ENCODE measurements at places on chromosomes 1 and 21.

DNA sequence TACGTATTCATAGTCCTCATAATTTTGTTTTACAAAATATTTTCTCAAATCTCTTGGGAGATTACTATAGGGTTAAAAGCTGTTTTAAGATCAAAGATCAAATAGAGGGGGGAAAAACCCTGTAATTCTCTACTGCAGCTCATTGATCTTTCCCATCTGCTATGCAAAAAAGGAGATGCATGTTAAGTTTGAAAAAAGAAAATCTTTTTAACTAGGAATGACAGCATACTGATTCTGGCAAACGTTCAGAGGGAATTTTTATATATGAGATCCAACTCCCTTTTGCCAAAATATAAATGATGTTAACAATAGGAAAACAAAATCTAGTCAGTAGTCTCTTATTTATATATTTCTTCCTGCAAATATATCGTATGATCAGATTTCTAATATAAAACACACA, 69.1 kb downstream of the SMYD3 start:
- DNase-seq: no peak

- DNase-seq: no peak
These were observed 34.1 kb downstream of the TSEN15 start for GRCh38 chr1:184085667-184086066.

DNA sequence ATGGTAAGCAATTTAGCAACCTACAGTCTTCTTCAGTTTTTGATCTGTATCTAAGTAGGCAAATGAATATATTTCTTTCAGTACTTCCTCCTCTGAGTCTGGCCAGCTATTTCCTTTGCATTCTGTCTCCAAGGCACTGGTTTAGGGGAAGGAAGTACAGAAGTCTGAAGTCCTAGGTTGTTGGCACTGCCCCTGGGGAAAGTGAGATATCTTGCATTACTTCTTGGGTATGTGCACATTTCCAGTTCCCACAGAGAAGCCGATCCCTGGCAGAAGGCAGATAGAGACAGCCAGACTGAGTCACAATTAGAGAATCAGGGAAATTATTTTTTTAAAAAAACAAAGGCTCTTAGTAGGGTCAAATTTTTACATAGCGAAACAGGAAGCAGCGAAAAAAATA, 98.8 kb downstream of the RASAL2 start:
- peak; percentile 5 for DNase-seq

DNA sequence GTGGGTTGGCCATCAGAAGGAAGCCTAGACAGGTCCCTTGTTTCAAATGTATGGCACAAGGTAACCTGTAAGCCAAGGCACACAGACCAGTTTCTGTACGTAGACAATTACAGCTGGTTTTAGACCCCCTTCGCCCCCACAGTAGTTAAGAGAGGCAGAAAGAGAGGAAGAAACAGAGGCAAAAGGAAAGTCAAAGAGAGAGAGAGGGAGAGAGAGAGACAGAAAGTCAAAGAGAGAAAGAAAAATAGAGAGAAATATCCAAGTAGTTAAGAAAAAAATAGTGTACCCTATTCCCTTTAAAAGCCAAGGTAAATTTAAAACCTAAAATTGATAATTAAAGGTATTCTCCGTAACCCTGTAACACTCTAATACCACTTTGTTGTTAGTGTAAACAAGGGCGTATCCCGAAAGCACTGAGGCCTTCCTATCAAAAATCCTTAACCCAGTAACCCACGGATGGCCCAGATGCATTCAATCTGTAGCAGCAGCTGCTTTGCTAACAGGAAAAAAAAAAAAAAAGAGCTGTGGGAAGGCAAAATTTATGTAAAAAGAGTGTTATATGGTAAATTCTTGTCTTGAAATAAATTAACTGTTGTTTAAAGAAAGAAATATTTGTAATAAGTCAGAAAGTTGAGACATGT, 49.4 kb downstream of the ADCY10 start:
- no peak for DNase-seq

- DNase-seq: no peak
These were observed 122.3 kb downstream of the ZMYM4 start for GRCh38 chr1:35390600-35391494.

DNA sequence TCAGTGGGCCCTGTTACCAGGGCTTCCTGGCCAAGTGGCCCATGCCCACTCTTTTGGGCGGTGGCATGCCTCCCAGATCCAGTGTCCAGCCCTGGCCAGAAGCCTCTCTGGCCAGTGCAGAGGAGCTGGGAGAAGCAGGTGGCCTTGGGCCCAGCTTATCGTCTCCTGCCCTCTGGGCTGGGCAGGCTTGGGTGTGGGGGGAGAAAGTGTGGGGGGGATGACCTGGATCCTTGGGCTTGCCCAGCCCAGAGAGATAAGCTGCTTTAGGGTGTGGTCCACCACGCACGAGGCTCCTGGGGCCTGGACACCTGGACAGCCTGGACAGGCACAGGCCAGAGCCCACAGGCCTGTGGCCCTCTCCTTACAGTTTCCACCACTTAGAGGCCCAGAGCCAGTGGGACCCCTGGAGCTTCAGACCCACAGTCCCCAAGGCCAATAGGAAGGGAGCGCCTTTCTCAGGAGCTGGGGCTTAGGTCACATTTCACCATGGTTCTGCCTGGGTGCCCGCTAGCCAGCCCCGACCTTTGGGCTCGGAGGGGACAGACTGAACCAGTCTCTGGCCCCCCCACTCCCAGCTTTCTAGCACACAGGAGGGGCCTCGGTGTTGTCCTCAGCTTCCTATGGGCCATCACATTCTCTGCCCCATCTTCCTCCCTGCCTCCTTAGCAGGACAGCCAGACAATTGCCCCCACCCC, 1.8 kb downstream of the ESPN start:
- no peak for DNase-seq

DNA sequence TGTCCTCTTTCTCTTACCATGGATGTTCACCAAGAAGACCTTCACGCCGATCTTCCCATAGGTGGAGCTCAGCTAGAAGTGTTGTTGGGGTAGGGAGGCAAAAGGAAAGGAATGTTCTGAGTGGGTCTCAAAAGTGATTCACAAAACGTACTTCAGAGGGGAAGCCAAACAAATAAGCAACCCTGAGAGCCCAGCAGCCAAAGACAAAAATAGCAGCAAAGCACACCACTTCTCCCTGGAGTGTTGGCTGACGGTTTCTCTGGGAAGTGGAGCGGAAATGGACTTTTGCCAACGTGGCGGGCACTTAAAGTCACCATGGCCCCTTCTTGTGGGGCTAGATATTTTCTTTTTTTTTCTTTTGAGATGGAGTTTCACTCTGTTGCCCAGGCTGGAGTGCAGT, 23.1 kb downstream of the SLC26A9 start:
- no peak for DNase-seq

- DNase-seq: no peak
These were observed 1360.4 kb downstream of the BRINP3 start for GRCh38 chr1:189117072-189117770.

DNA sequence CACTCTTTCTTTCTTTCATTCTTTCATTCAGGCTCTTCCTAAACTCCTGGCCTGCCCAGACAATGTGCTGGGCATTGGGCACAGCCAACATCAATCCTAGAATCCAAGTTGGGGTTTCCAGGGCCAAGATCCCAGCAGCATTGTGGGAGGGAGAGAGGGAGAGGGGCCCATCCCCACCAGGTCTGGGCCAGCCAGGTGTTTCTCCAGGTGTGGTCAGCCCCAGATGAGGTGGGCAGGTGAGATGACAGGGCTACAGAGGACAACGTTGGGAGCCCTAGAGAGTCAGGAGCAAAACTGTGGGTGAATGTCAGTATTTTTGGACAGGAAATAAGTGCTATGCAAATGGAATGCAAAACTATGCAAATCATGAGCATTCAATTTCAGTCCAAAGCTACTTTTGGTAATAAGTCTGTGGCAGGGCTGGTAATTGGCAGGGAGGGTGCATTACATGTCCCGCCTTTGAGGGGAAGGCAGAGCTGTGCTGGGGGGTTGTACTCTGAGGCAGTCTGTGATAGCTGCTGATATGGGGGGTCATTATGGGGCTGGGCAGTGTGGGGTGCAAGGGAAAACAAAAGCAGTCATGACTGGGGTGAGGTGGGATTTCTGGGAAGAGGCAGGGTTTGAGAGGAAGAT, 139.9 kb upstream of the IGSF21 start:
- no peak for DNase-seq

GRCh38 chr1:162919034-162919433, 58.1 kb upstream of the CCDC190 start:
- no peak for DNase-seq

GRCh38 chr21:43749651-43750262, 26.4 kb downstream of the CSTB start:
- no peak for DNase-seq

DNA sequence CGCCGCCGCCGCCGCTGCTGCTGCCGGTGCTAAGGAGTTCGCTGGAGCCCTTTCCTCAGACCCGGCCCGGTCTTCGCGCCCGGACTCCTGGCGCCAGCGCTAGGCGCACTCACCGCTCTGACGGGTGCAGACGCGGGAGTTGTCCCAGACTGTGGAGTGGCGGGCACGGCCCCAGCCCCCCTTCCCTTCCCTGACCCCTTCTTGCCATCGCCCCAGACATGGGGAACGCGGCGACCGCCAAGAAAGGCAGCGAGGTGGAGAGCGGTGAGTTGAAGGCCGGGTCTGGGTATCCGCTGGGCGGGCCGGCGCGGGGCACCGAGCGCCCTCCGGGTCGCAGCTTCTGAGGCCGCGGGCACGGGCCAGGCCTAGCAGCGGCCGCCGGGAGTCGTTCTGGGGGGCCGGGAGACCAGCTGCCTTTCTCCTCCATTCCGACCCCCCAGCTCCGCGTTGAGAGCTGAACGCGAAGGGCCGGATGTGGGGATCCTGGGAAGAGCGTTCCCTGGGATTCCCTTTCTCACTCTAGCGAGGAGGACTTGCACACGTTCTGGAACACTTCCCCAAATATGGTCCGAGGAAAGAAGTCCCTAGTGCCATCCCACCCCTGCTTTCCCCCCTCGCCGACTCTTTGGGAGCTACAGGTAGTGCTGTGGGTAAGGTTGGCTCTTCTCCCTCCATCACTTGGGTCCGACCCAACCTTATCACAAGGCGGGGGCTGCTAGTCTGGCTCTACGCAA, 65.8 kb upstream of the PRKACB start:
- DNase-seq: peak; percentile 37

- no peak for DNase-seq
These were observed 232.1 kb upstream of the KAZN start for GRCh38 chr1:14366091-14367018.

GRCh38 chr1:72241397-72241796, 40.9 kb downstream of the NEGR1 start:
- DNase-seq: no peak

DNA sequence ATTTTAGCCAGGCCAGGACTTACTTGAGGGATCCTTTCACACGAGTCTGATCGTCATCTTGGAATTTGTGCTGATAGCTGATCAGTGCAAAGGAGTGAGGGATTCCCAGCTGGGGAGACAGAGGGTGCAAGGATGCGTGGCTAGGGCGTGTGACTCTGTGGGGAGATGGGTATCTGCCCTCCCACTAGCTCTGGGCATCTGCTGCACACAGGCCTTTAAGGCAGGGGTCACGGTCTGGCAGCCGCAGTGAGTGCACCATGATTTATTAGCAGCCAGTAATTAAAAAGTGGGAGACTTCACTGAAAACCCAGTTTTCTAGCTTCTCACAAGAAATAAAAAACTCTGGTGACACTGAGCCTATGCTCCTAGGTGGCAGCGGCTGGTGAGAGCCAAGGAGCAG, 20.4 kb downstream of the THAP3 start:
- no peak for DNase-seq

- DNase-seq: no peak
These were observed 783.1 kb downstream of the MRPL39 start for GRCh38 chr21:24824209-24824608.

DNA sequence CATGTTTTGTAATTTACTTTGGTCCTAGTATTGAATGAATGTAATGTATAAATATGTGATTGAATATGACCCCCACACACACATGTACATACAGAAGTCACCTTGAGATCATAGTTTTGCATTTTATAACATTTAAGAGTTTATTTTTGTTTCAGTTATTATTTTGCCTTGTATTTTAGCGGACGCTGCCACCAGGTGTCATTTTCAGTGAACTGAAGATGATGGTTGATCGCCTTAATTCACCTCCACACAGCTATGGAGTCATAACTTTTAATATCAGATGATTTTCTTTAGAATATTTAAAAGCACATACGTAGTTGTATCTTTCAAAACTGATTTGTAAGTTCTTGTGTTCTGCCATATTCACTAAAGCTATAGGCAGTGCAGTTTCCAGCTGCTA, 130.4 kb downstream of the DYRK1A start:
- DNase-seq: no peak

GRCh38 chr1:25873120-25873519, 2.4 kb downstream of the PAQR7 start:
- DNase-seq: no peak

GRCh38 chr1:12165342-12165741, 1.4 kb upstream of the TNFRSF1B start:
- no peak for DNase-seq

DNA sequence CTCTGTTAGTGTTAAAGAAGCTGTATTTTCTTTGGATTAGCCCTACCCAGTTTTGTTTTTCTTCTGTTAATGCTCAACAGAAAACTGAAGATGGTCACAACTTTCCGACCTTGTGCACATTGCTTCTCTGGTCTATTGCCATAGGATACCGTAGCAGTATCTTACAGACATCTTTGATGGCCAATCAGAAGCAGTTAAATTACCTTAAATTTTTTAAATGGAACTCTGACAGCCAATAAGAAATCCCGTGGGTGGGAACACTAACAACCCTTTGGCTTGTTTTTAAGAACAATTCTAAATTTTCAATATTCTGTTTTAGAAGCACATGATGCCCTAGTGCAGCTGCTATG, 17.2 kb downstream of the NFYC start:
- peak; percentile 90 for DNase-seq

DNA sequence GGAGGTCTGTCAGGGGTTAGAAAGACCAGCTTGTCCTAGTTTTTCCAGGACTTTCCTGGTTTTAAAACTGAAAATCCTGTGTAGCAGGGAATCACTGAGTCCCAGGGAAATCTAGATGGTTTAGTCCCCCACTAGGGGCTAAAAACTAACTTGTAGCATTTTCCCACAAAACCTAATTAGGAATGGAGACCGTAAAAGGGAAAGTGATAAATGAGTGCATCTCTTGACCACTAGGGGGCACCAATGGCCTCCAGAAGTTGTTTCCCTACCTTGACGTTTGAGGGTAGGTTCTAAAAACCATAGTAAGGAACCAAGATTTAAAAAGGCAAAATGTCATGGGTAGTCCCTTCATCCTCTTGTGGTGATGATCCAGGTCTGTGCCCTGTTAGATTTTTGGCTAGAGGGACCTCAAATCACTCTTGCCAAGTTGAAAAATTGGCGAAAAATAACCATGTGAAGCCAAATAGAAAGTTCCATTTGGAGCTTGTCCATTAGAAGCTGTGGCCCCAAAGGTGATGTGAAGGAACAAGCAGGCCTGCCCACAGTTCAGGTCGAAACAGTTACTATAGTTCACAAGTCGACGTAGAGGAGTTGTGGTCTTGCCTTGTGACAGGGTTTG, 24.5 kb downstream of the CLIC6 start:
- peak; percentile 62 for DNase-seq

DNA sequence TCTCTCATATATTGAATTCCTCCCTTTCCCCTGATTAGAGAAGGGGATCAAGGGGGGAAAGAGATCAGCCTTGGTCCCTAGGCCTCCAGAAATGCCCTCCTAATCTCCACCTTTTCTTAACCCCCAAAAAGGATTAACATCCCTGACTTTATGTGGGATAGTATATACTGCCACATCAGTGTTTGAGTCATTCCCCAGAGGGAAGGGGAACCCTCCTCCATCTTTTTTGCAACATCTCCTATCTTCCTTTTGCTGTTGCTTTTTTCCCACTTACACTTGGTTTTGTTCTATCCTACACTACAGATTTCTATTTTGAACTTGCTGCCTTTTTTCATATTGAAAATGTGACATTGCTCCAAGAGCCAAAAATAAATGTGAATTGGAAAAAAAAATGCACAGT, 65.4 kb upstream of the PODN start:
- no peak for DNase-seq
